ENCODE measurements at places on chromosomes 13 and 19.

- no peak for DNase-seq
These were observed 19.3 kb downstream of the TMED1 start for GRCh38 chr19:10816691-10817090.

DNA sequence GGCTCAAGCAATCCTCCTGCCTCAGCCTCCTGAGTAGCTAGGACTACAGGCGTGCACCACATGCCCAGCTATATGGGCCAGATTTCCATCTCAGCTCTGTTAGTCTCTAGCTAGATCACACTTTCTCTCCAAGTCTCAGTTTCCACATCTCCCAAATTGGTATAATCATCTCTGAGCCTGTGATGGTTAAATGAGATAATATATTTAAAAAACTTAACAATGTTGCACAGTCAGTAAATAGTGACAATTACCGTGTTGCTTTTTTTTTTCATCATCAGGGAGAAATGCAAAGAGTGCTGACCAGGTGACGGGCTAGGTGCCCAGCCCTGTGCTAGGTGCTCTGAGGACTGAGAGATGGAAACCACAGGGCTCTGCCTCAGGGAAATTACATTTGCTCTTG is 36.9 kb upstream of the C19orf12 start:
- no peak for DNase-seq

DNA sequence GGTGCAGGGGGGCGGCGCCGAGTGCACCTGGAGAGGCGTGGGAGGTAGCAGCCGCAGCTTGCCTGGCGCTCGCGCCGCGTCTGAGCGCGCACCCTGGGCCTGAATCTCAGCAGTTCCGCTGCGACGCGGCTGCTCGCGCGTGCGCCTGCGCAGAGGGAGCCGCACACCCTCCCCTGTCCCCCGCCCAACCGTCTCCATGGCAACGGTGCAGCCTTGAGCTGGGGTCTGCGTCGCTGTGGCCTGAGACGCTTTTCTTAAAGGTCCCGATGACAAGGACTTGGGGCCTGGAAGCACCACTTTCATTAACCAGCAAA is at the start of gene PNMA8B:
PNMA8B (minus strand) TSS at position 82 of the 314 bp plus-strand sequence. CDS start 402 bp downstream, outside the sequence.
- no peak for DNase-seq

- no peak for DNase-seq
These were observed 12.1 kb upstream of the URAD start for GRCh38 chr13:28000567-28000966.

DNA sequence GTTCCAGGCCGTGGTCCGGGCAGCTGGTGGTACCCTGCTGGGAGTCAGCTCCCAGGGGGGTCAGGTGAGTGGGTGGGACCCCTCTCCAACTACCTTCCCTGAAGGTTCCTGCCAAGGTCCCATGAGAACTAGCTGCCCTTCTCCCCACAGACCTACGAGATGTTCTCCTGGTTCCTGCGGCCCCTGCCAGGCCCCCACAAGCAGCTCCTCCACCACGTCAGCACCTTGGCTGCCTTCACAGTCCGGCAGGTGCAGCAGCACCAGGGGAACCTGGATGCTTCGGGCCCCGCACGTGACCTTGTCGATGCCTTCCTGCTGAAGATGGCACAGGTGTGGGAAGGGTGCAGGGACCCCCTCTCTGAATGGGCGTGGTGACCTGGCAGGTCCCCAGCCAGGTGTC is 5.5 kb downstream of the CYP2S1 start:
- DNase-seq = no peak

- DNase-seq = no peak
These were observed 28.9 kb downstream of the ARL11 start for GRCh38 chr13:49657241-49657641.

DNA sequence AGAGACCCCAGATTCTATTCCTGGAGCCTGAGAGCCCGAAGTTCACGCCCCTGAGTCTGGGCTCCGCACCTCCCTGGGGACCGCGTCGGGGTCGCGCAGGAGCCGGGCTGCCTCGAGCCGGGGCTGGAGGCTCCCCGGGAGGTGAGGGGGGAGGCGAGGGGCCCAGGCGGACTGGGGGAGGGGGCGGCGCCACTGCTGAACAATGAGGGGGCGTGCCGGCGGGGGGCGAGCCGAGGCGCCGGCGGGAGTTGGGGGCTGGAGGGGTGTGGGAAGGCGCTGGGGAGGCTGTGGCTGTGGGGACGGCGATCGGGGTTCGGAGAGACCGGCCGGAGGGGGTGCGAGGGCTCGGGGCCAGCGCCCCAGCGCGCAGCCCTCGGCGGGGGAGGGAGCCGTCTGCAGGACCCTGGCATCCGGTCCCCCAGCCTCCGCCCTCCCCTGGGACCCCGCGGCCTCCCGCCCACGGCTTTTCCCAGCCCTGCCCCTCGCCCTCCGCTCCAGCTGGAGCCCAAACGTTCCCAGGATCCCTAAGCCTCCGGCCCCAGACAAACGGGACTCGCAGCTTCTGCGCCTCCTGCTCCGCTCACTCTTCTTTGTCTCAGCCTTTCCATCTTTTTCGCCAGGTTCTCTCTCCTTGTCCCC is 922 bp downstream of the PLEKHG2 start:
- DNase-seq = no peak

DNA sequence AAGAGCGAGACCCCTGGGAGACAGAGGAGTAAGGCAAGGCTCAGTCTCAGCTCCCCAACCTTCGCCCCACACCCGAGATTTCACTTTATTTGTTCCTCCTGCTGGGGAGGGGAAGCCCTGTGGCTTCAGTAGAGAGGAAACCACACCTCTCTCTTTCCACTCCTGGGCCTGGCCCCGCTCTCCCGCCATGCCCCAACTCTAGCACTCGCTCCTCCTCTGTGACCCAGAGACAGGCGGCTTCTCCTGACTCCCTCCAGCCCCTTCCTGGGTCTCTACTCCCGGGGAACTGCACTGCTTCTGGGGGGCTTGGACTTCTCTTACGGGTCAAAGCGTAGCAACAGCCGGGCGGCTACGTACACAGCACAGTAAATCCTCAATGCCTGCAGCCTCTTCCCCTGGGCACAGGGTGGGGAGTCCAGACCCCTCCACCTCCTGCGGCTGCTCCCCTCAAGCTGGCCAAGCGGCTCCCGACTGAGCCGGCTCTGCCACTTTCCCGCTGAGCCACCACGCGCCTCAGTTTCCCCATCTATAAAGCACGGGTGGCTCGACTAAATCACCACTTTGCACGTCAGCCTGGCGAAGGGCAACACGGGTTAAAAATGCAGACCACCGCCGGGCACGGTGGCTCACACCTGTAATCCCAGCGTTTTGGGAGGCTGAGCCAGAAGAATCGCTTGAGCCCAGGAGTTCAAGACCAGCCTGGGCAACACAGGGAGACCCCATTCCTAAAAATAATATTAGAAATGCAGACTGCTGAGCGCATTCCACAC is 1.4 kb downstream of the RNF126 start:
- peak; percentile 55 for DNase-seq

- no peak for DNase-seq
These were observed 24.5 kb downstream of the RDH8 start for GRCh38 chr19:10037809-10038208.
